ENCODE measurements at places on chromosomes 4 and X. TPM values are rescaled to one million over a fixed set of nuclear protein-coding genes. Genes with fewer than 3 reads are reported as not detected.
A peak's percentile ranks its signal among the peaks of the same experiment; 100 is the strongest.

DNA sequence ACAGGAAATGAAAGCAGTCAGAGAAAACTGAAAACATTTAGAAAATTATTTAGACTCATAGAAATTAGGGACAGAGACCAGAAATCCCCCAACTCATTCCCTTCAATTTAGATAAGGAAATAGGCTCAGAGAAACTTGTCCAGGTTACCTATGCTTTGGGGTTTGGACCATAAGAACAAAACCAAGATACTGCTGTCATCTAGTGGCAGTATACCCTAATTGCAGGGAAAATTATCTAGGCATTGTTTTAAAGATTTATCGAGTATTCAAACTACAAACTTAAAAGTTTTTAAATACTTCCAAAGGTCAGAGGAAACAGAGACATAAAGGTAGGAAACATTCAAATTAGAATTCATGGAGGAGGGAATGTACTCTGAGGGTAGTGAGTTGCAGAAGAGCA lies 67.0 kb upstream of the KLHL13 start:
- H3K4me3 ChIP-seq = no peak overlapping the region
- H3K4me1 ChIP-seq = no peaks in the 10 kb centered on the region
- H3K27me3 ChIP-seq = no peaks in the 10 kb centered on the region
- no peaks in the 10 kb centered on the region for H3K36me3 ChIP-seq

GRCh38 chr4:113049421-113050370 lies at the start of gene ANK2:
TSS of gene ANK2 (plus strand) at chr4:113049653. CDS start at chr4:113049729, 76 bp downstream.
- DNase-seq = no peak
- H3K27ac ChIP-seq = no peak within 1 kb of the TSS
- no peaks in the 10 kb centered on the region for H3K27me3 ChIP-seq
- H3K4me1 ChIP-seq = no peaks in the 10 kb centered on the region

GRCh38 chr4:14583331-14583730 lies 418.9 kb upstream of the CPEB2 start:
- no peaks in the 10 kb centered on the region for H3K27me3 ChIP-seq
- no peak for DNase-seq

- no peaks in the 10 kb centered on the region for H3K36me3 ChIP-seq
- H3K27ac ChIP-seq = peak overlapping the region; percentile 32
- H3K27me3 ChIP-seq = no peaks in the 10 kb centered on the region
- no peaks in the 10 kb centered on the region for H3K4me1 ChIP-seq
Measured at GRCh38 chr4:86959588-86960500, 25.0 kb downstream of the AFF1 start.

DNA sequence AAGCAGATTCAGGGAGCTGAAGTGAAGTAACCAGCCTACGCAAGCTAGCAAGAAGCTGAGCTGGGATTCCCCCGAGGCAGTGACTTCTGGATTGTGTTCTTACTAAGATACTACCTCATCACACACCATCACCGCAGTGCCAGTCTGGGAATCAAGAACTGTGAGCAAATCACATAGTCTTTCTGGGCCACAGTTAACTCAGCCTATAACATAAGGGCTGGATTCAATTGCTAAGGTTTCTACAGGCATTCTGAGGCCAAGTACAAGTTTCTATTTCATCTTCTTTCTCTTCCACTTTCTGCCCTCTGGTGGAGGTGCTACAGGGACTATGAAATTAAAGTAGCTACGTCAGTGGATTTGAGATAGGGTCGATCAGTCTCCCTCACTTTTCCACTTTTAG lies 1.4 kb upstream of the CORIN start:
- no peaks in the 10 kb centered on the region for H3K36me3 ChIP-seq
- peaks cover 23% of the 10 kb centered on the region for H3K4me1 ChIP-seq
- H3K27ac ChIP-seq = no peak overlapping the region
- H3K4me3 ChIP-seq = no peak overlapping the region
- no peaks in the 10 kb centered on the region for H3K27me3 ChIP-seq
- DNase-seq = no peak

- no peaks in the 10 kb centered on the region for H3K4me1 ChIP-seq
- no peak overlapping the region for H3K27ac ChIP-seq
- H3K27me3 ChIP-seq = no peaks in the 10 kb centered on the region
- no peaks in the 10 kb centered on the region for H3K36me3 ChIP-seq
- no peak overlapping the region for H3K4me3 ChIP-seq
- DNase-seq = no peak
Measured at GRCh38 chrX:926991-927390, 285.5 kb downstream of the CRLF2 start.

GRCh38 chr4:575281-576141 lies 584 bp downstream of the TMEM271 start:
- peaks cover 4% of the 10 kb centered on the region for H3K27me3 ChIP-seq
- H3K4me1 ChIP-seq = no peaks in the 10 kb centered on the region
- no peak for DNase-seq
- H3K4me3 ChIP-seq = no peak overlapping the region
- H3K27ac ChIP-seq = no peak overlapping the region
- H3K36me3 ChIP-seq = no peaks in the 10 kb centered on the region

The SH2D1A gene
- total RNA-seq = 90.2 TPM

The FHIP1A gene
- 0.09 TPM for total RNA-seq

The PLAC8 gene
- 19.7 TPM for total RNA-seq

DNA sequence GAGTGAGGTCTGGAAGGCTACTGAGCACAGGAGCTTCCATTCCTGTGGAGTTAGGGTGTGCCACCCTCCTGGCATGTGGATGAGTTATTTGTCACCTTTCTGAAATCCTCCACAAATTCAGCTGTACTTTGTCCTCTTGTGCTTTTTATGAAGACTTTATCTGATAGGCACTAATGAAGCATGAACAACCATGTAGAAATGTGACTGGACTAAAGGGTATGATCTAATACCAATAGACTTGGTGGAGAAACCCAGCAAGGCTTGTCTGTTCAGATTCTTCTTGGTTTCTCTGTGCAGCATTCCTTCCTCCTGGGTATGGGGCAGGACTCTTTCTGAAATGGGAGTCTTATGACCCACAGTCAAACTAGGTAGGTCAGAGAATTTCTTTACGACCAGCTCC lies 9.6 kb downstream of the NBDY start:
- H3K27ac ChIP-seq = no peak overlapping the region
- H3K4me1 ChIP-seq = peaks cover 2% of the 10 kb centered on the region
- no peak for DNase-seq
- no peaks in the 10 kb centered on the region for H3K27me3 ChIP-seq
- no peak overlapping the region for H3K4me3 ChIP-seq

The PNMA6E gene
- not detected for total RNA-seq

The DCAF12L1 gene
- not detected for total RNA-seq

DNA sequence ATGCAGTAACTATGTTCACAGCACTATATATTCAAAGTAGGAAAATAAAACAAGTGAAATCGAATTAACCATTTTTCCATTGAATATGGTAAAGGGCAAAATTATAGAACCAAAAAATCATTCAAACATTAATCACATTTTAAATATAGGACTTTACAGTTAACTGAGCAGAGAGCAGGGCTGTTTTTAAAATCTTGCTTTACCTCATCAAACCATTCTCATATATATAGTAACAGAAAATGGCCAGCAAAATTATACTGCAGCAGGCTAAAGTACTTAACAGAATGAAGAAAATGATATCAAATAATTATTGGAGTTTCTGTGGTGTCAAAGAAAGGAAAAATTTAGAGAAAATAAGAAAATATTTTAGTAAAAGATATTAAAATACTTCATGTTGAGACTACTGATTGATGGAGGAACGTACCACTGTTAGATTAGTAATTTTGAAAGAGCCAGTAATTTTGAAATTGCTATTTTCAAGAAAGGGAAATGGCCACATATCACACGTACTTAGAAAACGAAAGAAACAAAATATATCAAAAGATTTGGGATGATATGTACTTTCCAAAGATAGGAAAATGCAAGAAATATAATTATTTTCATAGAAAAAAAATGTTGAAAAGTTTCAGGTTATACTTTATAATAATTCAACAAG lies 813.7 kb downstream of the DMD start:
- no peak overlapping the region for H3K27ac ChIP-seq
- DNase-seq = no peak
- no peaks in the 10 kb centered on the region for H3K27me3 ChIP-seq

GRCh38 chr4:38491854-38492478 lies 172.0 kb upstream of the KLF3 start:
- no peak for DNase-seq
- H3K27me3 ChIP-seq = no peaks in the 10 kb centered on the region
- H3K36me3 ChIP-seq = no peaks in the 10 kb centered on the region
- H3K4me3 ChIP-seq = no peak overlapping the region

DNA sequence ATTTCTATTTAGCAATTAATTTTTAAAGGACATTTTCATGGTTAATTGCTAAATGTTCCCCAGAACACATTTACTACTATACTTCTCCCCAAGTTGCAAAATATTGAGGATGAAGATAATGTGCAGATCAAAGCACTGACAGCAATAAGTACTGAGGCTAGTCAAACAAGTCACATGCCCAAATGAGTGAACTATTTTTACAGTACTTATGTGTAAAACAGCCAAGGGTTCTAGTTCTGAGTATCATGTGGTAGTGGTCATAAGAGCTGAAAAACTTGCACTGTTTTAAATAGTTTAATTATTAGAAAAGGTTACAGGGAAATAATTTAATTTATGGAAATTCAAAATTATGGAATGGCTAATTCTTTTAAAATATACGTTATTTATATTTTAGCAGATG lies 3.8 kb downstream of the GALNTL6 start:
- no peaks in the 10 kb centered on the region for H3K4me1 ChIP-seq

GRCh38 chr4:26779674-26780073 lies 81.0 kb upstream of the STIM2 start:
- H3K27me3 ChIP-seq = no peaks in the 10 kb centered on the region
- no peaks in the 10 kb centered on the region for H3K4me1 ChIP-seq
- no peak overlapping the region for H3K4me3 ChIP-seq
- no peaks in the 10 kb centered on the region for H3K36me3 ChIP-seq

- H3K4me3 ChIP-seq = peak within 1 kb of the TSS; percentile 32
- H3K4me1 ChIP-seq = no peaks in the 10 kb centered on the region
- H3K36me3 ChIP-seq = no peaks in the 10 kb centered on the region
- peak; percentile 64 for DNase-seq
Measured at GRCh38 chrX:150982788-150983520, at the start of gene HMGB3. TSS of gene HMGB3 (plus strand) at chrX:150983335. CDS start at chrX:150985600, 2,265 bp downstream.

- no peak overlapping the region for H3K4me3 ChIP-seq
Measured at GRCh38 chr4:176981551-176981950, 188.8 kb upstream of the VEGFC start.

- H3K4me3 ChIP-seq = no peak overlapping the region
- no peaks in the 10 kb centered on the region for H3K36me3 ChIP-seq
- H3K27me3 ChIP-seq = no peaks in the 10 kb centered on the region
- DNase-seq = no peak
- H3K27ac ChIP-seq = no peak overlapping the region
- H3K4me1 ChIP-seq = no peaks in the 10 kb centered on the region
Measured at GRCh38 chr4:125041372-125041930, 273.3 kb upstream of the FAT4 start.

The LIMCH1 gene
- not detected for total RNA-seq

The PRICKLE3 gene
- total RNA-seq = 13.3 TPM

DNA sequence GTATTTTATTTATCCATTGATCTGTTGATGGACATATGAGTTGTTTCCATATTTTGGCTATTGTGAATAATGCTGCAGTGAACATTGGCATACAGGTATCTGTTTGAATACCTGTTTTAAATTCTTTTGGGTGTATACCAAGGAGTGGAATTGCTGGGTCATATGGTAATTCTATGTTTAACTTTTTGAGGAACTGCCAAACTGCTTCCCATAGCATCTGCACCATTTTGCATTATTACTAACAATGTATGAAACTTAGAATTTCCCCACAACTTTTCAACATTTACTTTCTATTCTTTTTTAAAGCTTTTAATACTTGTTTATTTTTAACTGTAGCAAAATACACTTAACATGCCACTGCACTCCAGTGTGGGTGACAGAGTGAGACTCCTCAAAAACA lies 57.0 kb upstream of the MSN start:
- H3K4me3 ChIP-seq = no peak overlapping the region
- no peak overlapping the region for H3K27ac ChIP-seq
- H3K4me1 ChIP-seq = peaks cover 15% of the 10 kb centered on the region

GRCh38 chr4:86302251-86302650 lies 57.6 kb downstream of the MAPK10 start:
- H3K36me3 ChIP-seq = no peaks in the 10 kb centered on the region
- no peak overlapping the region for H3K27ac ChIP-seq
- DNase-seq = no peak
- H3K4me3 ChIP-seq = no peak overlapping the region
- no peaks in the 10 kb centered on the region for H3K4me1 ChIP-seq

The SEPTIN11 gene
- total RNA-seq = 54.3 TPM
